Stimulated activated CD8-positive, alpha-beta memory T cell treated with anti-CD3 and anti-CD28 coated beads, Interleukin-12 subunit alpha, Interleukin-12 subunit beta, amount 100 ng/mL, for 4 hours (primary cell): ENCODE measurements at places on chromosomes 7 and 10.

DNA sequence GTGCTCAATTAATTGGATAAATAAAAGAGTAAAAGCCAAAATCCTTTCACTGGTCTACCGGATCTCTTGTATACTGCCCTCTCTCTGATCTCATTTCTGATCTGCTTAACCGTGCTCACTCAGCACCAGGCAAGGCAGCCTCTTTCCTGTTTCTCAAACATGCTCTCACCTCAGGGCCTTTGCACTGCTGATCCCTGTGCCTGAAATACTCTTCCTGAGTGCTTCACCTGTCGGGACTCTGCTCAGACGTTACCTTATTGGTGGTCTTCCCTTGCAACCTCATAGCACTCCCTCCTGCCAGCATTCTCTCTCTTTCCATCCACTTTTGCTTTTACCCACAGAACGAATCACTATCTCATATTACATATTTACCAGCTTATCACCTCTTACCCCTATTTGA lies 55.6 kb downstream of the NPY start:
- DNase-seq: no peak

- no peak for DNase-seq
These were observed 18.4 kb downstream of the TMEM273 start for GRCh38 chr10:49169776-49170175.

DNA sequence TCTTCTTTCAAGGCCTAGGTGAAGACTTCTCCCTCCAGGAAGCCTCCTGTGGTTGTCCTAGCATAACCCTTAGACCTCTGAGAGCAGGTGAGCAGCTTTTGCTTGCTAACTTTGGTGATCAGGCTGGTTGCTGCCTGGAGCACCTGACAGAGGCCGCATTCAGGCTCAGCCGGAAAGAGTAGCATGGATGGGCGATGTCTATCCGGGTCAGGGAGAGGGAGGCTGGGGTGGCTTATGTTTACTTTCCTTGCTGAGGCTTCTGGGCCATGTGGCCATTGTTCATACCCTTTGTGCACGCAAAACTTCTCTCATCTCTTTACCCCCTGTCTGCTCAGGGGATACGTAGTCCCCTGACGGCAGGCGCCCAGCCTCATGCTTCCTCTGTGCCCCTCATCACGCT lies 27.4 kb upstream of the PCBD1 start:
- DNase-seq: no peak

- DNase-seq: no peak
These were observed 115.6 kb downstream of the ELMO1 start for GRCh38 chr7:37333075-37333474.
